CD4-positive, CD25-positive, alpha-beta regulatory T cell (primary cell): ENCODE measurements at places on chromosomes 12 and 14. TPM values are rescaled to one million over a fixed set of nuclear protein-coding genes. Genes with fewer than 3 reads are reported as not detected.

Gene TM7SF3
- total RNA-seq = 21.8 TPM

- H3K27ac ChIP-seq = no peak overlapping the region
- no peaks in the 10 kb centered on the region for H3K4me1 ChIP-seq
- no peaks in the 10 kb centered on the region for H3K27me3 ChIP-seq
Measured at GRCh38 chr12:110223777-110224378, 57.2 kb upstream of the ATP2A2 start.

DNA sequence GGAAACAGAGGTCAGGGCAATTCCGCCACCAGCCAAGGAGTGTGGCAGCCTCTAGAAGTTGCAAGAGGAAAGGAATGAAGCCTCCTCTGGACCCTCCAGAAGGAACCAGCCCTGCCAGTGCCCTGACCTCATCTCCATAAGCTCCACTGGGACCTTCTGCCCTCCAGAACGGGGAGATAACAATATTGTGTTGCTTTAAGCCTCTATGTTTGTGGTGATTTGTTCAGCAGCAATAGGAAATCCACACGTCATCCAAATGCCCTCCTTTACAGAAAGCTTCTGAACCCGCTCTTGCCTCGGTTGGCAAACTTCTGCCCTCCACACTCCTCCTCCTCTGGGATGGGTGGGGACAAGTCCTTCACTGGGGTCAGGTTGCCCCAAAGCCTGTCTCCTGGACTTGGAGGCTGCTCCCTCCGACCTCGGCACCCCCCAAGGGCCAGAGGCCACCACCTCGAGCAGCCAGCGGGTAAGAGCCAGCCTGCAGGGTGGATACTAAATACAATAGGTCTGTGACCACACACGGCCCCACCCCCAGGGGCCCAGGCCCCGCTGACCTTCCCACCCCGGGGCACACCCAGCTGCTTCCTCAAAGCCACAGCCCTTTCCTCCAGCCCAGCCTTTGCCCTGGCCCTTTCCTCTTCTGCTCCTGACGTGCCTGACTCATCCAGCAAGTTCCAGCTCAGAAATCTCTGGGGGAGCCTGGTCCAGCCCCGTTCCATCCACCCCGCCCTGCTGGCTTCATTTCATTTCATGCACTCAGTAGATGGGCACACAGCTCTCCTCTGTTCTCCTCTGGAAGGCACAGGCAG is 58.7 kb upstream of the NCOR2 start:
- no peaks in the 10 kb centered on the region for H3K4me1 ChIP-seq
- H3K27ac ChIP-seq = no peak overlapping the region
- DNase-seq = no peak
- no peaks in the 10 kb centered on the region for H3K27me3 ChIP-seq

Gene PRR4
- total RNA-seq = 1.6 TPM

DNA sequence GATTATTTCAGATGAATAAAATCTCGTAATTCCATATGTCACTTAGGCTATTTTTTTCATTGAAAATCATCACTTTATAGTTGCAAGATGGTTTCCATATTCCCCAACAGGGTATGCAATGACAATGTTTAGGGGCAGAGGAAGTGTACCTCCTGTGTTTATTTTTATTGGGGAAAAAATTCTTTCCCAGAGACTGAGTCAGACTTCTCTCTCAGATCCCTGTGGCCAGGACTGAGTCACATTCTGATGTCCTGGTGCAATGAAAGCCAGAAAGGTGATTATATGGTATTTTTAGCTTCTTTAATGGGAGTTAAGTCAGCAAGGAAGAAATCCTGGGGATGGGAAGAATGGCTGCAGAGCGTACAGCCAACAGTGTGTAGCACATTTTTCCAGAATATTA is 196.9 kb upstream of the ALG10 start:
- H3K4me3 ChIP-seq = no peak overlapping the region
- H3K27ac ChIP-seq = no peak overlapping the region
- H3K27me3 ChIP-seq = no peaks in the 10 kb centered on the region
- no peaks in the 10 kb centered on the region for H3K4me1 ChIP-seq
- no peaks in the 10 kb centered on the region for H3K36me3 ChIP-seq

GRCh38 chr14:35366521-35366976 is 38.0 kb downstream of the NFKBIA start:
- H3K4me1 ChIP-seq = peaks cover 9% of the 10 kb centered on the region
- no peaks in the 10 kb centered on the region for H3K36me3 ChIP-seq
- no peak for DNase-seq
- no peaks in the 10 kb centered on the region for H3K27me3 ChIP-seq
- no peak overlapping the region for H3K4me3 ChIP-seq

Gene TRHDE
- not detected for total RNA-seq

DNA sequence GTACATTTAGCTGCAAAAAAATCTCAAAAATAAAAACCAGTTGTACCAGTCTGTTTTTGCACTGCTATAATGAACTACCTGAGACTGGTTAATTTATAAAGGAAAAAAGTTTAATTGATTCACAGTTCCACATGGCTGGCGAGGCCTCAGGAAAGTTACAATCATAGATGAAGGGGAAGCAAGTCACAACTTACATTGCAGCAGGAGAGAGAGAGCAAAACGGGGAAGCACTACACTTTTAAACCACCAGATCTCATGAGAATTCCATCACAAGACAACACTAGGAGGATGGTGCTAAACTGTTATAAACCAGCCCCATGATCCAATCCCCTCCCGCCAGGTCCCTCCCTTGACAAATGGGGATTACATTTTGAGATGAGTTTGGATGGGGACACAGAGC is 186.0 kb downstream of the TMTC3 start:
- no peaks in the 10 kb centered on the region for H3K36me3 ChIP-seq
- no peak for DNase-seq
- no peaks in the 10 kb centered on the region for H3K4me1 ChIP-seq

Gene SYNJ2BP
- 13.0 TPM for total RNA-seq

Gene NPFF
- not detected for total RNA-seq

- no peak overlapping the region for H3K4me3 ChIP-seq
- no peak overlapping the region for H3K27ac ChIP-seq
- H3K4me1 ChIP-seq = peaks cover 2% of the 10 kb centered on the region
- DNase-seq = no peak
- peaks cover 34% of the 10 kb centered on the region for H3K27me3 ChIP-seq
Measured at GRCh38 chr12:114478865-114479264, 72.9 kb upstream of the TBX5 start.

- H3K27me3 ChIP-seq = no peaks in the 10 kb centered on the region
- no peak overlapping the region for H3K4me3 ChIP-seq
- H3K4me1 ChIP-seq = peaks cover 14% of the 10 kb centered on the region
- no peak overlapping the region for H3K27ac ChIP-seq
- no peak for DNase-seq
- H3K36me3 ChIP-seq = no peaks in the 10 kb centered on the region
Measured at GRCh38 chr14:65421201-65421981, 8.9 kb downstream of the FUT8 start.

GRCh38 chr14:74952697-74953484 is 2.5 kb downstream of the PGF start:
- H3K36me3 ChIP-seq = no peaks in the 10 kb centered on the region
- no peak overlapping the region for H3K4me3 ChIP-seq
- H3K27me3 ChIP-seq = no peaks in the 10 kb centered on the region
- no peak overlapping the region for H3K27ac ChIP-seq
- no peak for DNase-seq

- H3K36me3 ChIP-seq = peaks cover 3% of the 10 kb centered on the region
- no peak overlapping the region for H3K27ac ChIP-seq
Measured at GRCh38 chr14:105386581-105387529, 11.5 kb upstream of the TEX22 start.

Gene LALBA
- total RNA-seq = not detected

Gene PGF
- total RNA-seq = not detected

Gene COX8C
- total RNA-seq = not detected

GRCh38 chr12:71900091-71900490 is 38.6 kb upstream of the TPH2 start:
- H3K4me3 ChIP-seq = no peak overlapping the region
- no peaks in the 10 kb centered on the region for H3K4me1 ChIP-seq
- no peaks in the 10 kb centered on the region for H3K27me3 ChIP-seq

- DNase-seq = no peak
- H3K27me3 ChIP-seq = no peaks in the 10 kb centered on the region
- no peak overlapping the region for H3K27ac ChIP-seq
- H3K4me3 ChIP-seq = no peak overlapping the region
- no peaks in the 10 kb centered on the region for H3K4me1 ChIP-seq
- peaks cover 22% of the 10 kb centered on the region for H3K36me3 ChIP-seq
Measured at GRCh38 chr14:31071151-31071550, 45.0 kb upstream of the STRN3 start.

DNA sequence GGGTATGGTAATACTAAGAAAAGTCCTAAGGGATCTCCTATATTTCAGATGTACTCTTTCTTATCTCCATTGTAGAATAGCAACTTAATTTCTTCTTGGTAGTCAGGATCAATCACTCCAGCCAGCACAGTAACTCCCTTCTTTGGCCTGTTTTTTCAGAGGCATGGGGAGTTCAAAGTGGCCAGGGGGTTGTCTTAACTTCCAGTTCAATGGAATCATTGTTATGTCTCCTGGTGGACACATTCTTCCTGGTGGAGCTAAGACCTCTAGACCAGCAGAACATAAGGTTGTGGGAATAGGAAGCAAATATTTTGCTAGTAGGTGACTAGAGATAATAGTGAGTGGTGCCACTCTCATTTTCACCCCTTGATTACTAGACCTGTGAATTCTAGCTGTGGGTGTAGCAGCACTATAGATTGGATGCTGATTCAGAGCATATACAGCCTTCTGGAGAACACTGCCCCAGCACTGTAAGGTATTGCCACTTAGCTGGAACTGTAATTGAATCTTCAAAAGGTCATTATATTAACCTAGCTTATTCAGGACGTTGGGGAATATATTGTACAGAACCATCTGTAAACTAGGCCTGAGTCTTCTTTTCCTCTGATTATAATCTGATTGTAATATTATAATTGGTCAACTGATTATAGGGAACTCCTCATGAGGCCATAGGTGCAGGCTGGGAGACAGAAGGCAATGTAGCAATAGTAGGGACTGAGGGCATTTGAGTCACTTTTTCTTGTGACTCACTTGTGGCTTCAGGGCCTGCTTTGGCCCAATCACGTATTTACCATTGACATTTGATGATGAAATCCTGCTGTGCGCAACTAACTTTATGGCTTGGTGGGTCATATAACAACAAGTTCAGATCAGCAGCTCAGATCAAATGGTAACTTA is 60.2 kb upstream of the ATP2B1 start:
- H3K27me3 ChIP-seq = no peaks in the 10 kb centered on the region
- DNase-seq = peak; percentile 4
- H3K27ac ChIP-seq = no peak overlapping the region
- peaks cover 26% of the 10 kb centered on the region for H3K4me1 ChIP-seq

GRCh38 chr12:69091442-69092017 is 147.8 kb upstream of the CPSF6 start:
- H3K27me3 ChIP-seq = peaks cover 14% of the 10 kb centered on the region
- H3K4me3 ChIP-seq = no peak overlapping the region
- H3K27ac ChIP-seq = no peak overlapping the region
- no peak for DNase-seq
- H3K4me1 ChIP-seq = no peaks in the 10 kb centered on the region

Gene INHBE
- not detected for total RNA-seq

- peaks cover 4% of the 10 kb centered on the region for H3K4me1 ChIP-seq
- DNase-seq = no peak
- H3K36me3 ChIP-seq = no peaks in the 10 kb centered on the region
Measured at GRCh38 chr12:127162307-127162706, 1104.7 kb upstream of the TMEM132C start.

Gene PLEKHH1
- total RNA-seq = 0.15 TPM

Gene PLEKHG7
- 0.89 TPM for total RNA-seq

- H3K4me1 ChIP-seq = no peaks in the 10 kb centered on the region
- DNase-seq = no peak
- H3K4me3 ChIP-seq = no peak overlapping the region
- no peak overlapping the region for H3K27ac ChIP-seq
Measured at GRCh38 chr14:62691647-62692489, 353.4 kb downstream of the KCNH5 start.

DNA sequence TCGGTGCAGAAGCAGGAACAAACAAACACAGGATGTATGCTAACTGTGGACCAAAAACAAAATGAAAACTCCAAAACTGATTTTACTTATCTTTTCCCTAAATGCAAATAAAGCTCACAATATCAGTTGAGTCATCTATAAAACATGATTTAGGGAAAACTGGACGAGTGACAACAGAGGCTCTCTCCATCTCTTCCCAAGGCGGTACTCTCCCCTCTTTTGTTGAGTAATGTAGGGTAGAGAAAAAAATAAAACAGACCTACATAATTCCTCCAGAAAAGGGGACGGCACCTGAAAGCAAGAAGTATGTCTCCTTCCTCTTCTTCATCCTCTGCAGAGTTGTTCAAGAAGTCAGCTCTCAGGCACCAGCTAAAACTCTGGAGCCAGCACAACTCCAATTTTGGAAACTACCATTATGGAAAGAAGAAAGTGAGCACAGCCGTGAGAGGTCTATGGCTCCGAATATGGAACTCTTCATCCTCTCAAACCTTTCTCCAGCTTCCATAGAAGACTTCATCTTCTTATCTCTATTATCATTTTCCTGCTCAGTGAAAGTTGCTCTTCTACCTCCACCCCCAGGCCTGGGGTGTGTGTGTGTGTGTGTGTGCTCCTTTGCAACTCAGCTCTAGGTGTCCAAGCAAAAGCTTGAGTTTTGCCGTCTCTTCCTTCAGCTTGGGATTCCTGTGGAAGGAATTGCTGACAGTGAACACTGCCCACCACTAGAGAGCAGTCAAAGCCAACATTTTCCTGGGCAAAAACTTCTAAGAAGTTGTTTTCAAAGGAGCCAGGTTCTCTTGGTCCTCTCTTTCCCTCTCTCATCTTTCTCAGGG is 155.4 kb downstream of the DIO2 start:
- no peaks in the 10 kb centered on the region for H3K36me3 ChIP-seq
- peak; percentile 12 for DNase-seq
- H3K4me3 ChIP-seq = no peak overlapping the region

GRCh38 chr12:132465269-132466190 is 24.4 kb upstream of the FBRSL1 start:
- no peak overlapping the region for H3K27ac ChIP-seq
- no peak for DNase-seq
- H3K36me3 ChIP-seq = no peaks in the 10 kb centered on the region
- H3K4me1 ChIP-seq = peaks cover 15% of the 10 kb centered on the region
- no peaks in the 10 kb centered on the region for H3K27me3 ChIP-seq
- no peak overlapping the region for H3K4me3 ChIP-seq
